Mesenchymal stem cell (in vitro differentiated cells and primary cell): ENCODE measurements at places on chromosomes 2 and 18.

- no peak for DNase-seq
Measured at GRCh38 chr2:104412384-104412783, 441.5 kb upstream of the POU3F3 start.

DNA sequence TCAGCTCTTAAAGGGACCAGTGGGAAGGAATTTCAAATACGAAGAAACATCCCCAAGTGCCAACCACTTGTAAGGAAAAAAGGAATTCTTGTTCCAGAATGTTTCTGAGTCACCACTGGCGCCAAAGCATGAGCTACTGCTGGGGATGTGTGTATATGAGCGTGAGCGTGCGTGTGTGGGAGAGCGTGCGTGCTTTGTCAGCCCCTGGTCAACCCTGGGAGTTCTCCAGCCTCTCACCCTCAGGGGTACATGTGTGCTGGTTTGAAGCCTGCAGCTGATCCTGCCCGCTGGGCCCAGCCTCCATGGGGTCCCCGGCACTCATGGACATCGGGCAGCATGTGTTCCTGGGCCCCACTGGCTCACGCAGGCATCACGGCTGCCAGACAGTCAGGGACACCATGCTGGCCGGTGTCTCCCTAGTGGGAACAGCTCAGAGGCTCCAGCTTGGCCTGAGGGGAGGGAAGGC lies 17.1 kb downstream of the HS6ST1 start:
- peak; percentile 99 for DNase-seq

GRCh38 chr2:187593697-187594096 lies 39.5 kb upstream of the TFPI start:
- peak; percentile 39 for DNase-seq

- DNase-seq: no peak
Measured at GRCh38 chr18:78901923-78902794, 77.5 kb upstream of the SALL3 start.

GRCh38 chr2:143453981-143454511 lies 324.8 kb downstream of the ARHGAP15 start:
- no peak for DNase-seq

DNA sequence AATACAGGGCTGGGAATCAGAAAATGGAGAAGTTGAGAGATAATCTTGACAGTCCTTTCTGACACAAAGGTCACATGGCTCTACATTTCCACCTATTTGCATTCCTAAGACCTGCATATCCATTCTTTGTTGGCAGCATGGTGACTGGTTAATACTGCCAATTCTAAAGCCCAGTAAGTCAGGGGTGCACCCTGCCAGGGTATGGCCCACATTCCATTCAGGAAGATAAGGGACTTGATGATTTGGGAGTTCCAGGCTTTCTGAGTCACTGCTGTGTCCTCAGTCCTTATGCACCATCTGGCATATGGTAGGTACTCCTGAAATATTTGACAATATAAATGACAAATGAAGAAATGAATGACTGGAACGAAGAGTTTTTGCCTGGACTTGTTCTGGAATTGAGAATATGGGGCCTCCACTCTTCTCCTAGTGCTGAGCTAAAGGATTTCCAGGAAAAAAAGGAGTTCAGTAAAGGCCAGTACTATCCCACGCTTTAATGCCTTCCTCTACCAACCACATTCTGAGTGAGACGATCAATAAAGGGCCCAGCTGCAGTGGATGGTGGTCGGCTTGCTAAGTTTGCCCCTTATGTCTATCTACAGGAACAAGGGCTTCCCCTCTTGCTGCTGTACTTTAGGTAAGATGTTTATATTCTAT lies 31.7 kb upstream of the EIF2AK3 start:
- peak; percentile 26 for DNase-seq

GRCh38 chr18:3970929-3971328 lies 484.2 kb downstream of the DLGAP1 start:
- DNase-seq: no peak

- no peak for DNase-seq
Measured at GRCh38 chr2:1670636-1671035, 73.7 kb downstream of the PXDN start.

DNA sequence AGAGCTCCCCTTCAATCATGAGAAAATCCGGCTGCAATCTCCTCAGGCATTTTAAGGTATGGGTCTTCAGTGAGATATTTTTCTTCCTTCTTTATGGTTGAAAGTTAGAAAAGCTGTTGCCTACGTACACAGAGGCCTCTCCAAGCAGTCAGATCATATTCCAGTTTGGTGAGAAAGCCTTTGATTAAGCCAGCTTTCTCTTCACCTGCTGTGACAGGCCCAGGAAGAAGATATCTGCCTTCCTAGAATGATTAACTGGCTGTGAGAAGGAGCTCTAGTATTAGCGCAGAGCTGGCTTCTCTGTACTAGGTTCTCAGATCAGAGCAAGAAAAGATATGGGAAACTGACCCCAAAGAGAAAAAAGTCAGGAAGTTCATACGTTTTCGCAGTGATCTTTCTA lies 585.0 kb upstream of the CHAC2 start:
- DNase-seq: no peak
